ENCODE measurements at places on chromosomes 4 and X. TPM values are rescaled to one million over a fixed set of nuclear protein-coding genes. Genes with fewer than 3 reads are reported as not detected.

The ALB gene
- total RNA-seq = not detected

The HTN3 gene
- total RNA-seq = not detected

The ADH1C gene
- total RNA-seq = not detected

The SPIN4 gene
- total RNA-seq = 1.2 TPM

The SMIM31 gene
- not detected for total RNA-seq

The ABLIM2 gene
- 0.09 TPM for total RNA-seq

The CPLX1 gene
- not detected for total RNA-seq

The PARM1 gene
- total RNA-seq = 0.89 TPM

The USP17L5 gene
- not detected for total RNA-seq

The BTC gene
- under 0.01 TPM for total RNA-seq

The PLXNA3 gene
- 29.4 TPM for total RNA-seq

The TRAM1L1 gene
- total RNA-seq = 3.3 TPM

The NDST3 gene
- 2.4 TPM for total RNA-seq

The DOK7 gene
- 0.32 TPM for total RNA-seq

The RASSF6 gene
- 0.05 TPM for total RNA-seq

The GPRIN3 gene
- 0.30 TPM for total RNA-seq

The MAGEC3 gene
- total RNA-seq = not detected

The C4orf50 gene
- not detected for total RNA-seq

The SYTL5 gene
- total RNA-seq = 0.89 TPM

The NR0B1 gene
- total RNA-seq = not detected
